T-cell (primary cell): ENCODE measurements at places on chromosomes 7 and 10.

GRCh38 chr10:112583236-112583939, 136.4 kb downstream of the VTI1A start:
- DNase-seq, result no peak
- H3K4me3 ChIP-seq, result no peak overlapping the region
- no peak overlapping the region for H3K27ac ChIP-seq
- no peaks in the 10 kb centered on the region for H3K36me3 ChIP-seq
- H3K27me3 ChIP-seq, result no peaks in the 10 kb centered on the region

DNA sequence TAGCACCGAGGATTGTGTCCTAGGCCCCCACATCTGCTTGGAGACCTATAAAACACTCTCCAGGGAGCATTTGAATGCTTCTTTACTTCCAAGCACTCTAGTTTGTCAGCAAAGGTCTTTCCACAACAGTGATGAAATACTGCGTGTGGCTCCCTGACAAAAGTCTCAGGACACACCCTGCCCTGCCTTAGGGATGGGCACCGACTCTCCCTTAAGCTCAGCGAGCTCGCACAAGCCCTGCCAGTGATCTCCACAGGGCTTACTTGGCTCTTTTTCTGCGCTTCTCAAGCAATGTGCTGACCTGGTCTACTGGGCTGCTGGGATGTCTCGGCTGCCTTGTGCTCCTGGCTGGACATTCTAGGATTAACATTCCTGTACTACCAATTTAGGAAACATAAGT, 84.3 kb upstream of the MPP7 start:
- H3K36me3 ChIP-seq, result no peaks in the 10 kb centered on the region
- H3K4me3 ChIP-seq, result no peak overlapping the region
- peaks cover 5% of the 10 kb centered on the region for H3K4me1 ChIP-seq

- no peaks in the 10 kb centered on the region for H3K27me3 ChIP-seq
- H3K27ac ChIP-seq, result peak overlapping the region; percentile 98
- DNase-seq, result peak; percentile 69
- peak overlapping the region; percentile 42 for H3K4me3 ChIP-seq
- no peaks in the 10 kb centered on the region for H3K36me3 ChIP-seq
These were observed 53.1 kb upstream of the KDM7A start for GRCh38 chr7:140229591-140230515.

GRCh38 chr7:32937344-32938174, 19.7 kb upstream of the FKBP9 start:
- DNase-seq, result no peak
- no peak overlapping the region for H3K27ac ChIP-seq
- H3K27me3 ChIP-seq, result no peaks in the 10 kb centered on the region

GRCh38 chr10:113982296-113982695, 61.4 kb upstream of the ADRB1 start:
- H3K36me3 ChIP-seq, result no peaks in the 10 kb centered on the region
- H3K4me3 ChIP-seq, result no peak overlapping the region
- no peak for DNase-seq
- peaks cover 15% of the 10 kb centered on the region for H3K4me1 ChIP-seq
- H3K27me3 ChIP-seq, result peaks cover 2% of the 10 kb centered on the region

GRCh38 chr7:68088879-68089278, 1092.2 kb downstream of the TYW1 start:
- no peaks in the 10 kb centered on the region for H3K27me3 ChIP-seq
- H3K4me1 ChIP-seq, result no peaks in the 10 kb centered on the region
- no peaks in the 10 kb centered on the region for H3K36me3 ChIP-seq
- H3K4me3 ChIP-seq, result no peak overlapping the region

- H3K4me3 ChIP-seq, result no peak overlapping the region
- DNase-seq, result no peak
- peaks cover 3% of the 10 kb centered on the region for H3K36me3 ChIP-seq
- H3K4me1 ChIP-seq, result peaks cover 23% of the 10 kb centered on the region
- H3K27me3 ChIP-seq, result no peaks in the 10 kb centered on the region
These were observed 39.8 kb downstream of the WBP1L start for GRCh38 chr10:102783568-102783967.

GRCh38 chr7:12949060-12949931, 261.9 kb downstream of the ARL4A start:
- no peaks in the 10 kb centered on the region for H3K36me3 ChIP-seq
- no peaks in the 10 kb centered on the region for H3K4me1 ChIP-seq
- H3K27ac ChIP-seq, result no peak overlapping the region
- DNase-seq, result no peak
- no peak overlapping the region for H3K4me3 ChIP-seq

GRCh38 chr10:98323221-98324164, 55.5 kb upstream of the LOXL4 start:
- no peaks in the 10 kb centered on the region for H3K27me3 ChIP-seq
- no peak overlapping the region for H3K27ac ChIP-seq
- H3K4me3 ChIP-seq, result no peak overlapping the region
- no peaks in the 10 kb centered on the region for H3K4me1 ChIP-seq

DNA sequence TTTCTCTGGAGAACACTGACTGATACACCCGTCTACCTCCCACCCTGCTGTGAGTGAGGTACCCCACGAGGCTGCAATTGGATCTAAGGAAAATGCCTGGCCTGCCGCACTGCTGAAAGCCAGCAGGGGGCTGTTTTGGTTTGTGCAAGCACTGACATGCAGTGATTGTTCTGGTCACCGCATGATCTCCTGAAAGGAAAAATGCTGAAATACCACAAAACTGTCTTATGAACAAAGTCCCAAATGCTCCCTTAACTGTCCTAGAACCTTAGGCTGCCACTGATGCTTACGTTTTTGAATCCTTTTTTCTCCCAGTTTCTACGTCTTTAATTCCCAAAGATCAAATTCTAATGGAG, 132.7 kb downstream of the JCAD start:
- H3K4me3 ChIP-seq, result no peak overlapping the region
- H3K4me1 ChIP-seq, result no peaks in the 10 kb centered on the region
- H3K27ac ChIP-seq, result no peak overlapping the region
- H3K27me3 ChIP-seq, result peaks cover 1% of the 10 kb centered on the region
- no peaks in the 10 kb centered on the region for H3K36me3 ChIP-seq

DNA sequence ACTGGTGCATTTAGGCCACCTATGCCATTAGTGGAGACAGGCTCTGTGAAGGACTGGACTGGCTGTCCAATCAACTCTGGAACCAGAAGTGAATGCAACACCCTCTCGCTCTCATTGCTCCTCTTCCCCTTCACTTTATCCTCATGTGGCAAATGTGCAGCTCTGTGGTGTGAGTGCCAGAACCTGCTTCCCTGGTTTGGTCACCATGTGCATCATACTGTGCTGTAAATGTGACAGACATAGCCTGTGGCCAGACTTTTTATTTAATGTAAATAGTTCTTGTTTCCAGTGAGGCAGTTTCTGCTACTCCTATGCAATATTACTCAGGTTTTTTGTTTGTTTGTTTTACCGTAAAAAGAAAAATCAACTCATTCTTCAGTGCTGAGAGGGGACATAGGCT, 73.0 kb upstream of the PPP1R9A start:
- H3K36me3 ChIP-seq, result no peaks in the 10 kb centered on the region
- H3K4me3 ChIP-seq, result no peak overlapping the region
- H3K4me1 ChIP-seq, result no peaks in the 10 kb centered on the region
- DNase-seq, result no peak

GRCh38 chr7:78018641-78019446, 220.3 kb downstream of the PHTF2 start:
- peak; percentile 2 for DNase-seq
- peak overlapping the region; percentile 42 for H3K4me3 ChIP-seq
- H3K27ac ChIP-seq, result no peak overlapping the region

- H3K4me3 ChIP-seq, result no peak overlapping the region
- no peaks in the 10 kb centered on the region for H3K36me3 ChIP-seq
- no peak overlapping the region for H3K27ac ChIP-seq
These were observed 21.7 kb downstream of the RSU1 start for GRCh38 chr10:16795410-16796073.

DNA sequence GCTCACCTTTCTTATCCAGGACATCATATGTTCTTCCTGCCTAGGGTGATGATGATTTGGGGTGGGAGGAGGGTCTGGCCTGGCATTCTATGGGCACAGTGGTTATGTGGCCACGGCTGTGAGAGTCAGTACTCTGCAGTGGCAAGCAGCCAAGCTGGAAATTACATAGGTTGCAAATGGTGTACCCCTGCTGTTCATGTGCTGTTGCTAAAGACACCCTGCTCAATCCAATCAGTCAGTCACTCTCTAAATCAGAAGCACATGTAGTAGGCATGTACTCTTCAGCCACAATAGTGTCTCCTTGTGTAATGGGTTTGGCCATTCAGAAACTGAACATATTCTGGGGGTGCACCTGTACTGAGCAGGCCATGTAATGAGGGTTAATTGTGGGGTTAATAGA, 449.1 kb upstream of the ANKRD30A start:
- no peak for DNase-seq
- H3K4me3 ChIP-seq, result no peak overlapping the region
- no peaks in the 10 kb centered on the region for H3K36me3 ChIP-seq
- no peaks in the 10 kb centered on the region for H3K27me3 ChIP-seq
- no peaks in the 10 kb centered on the region for H3K4me1 ChIP-seq

GRCh38 chr10:107915215-107915610, 750.7 kb upstream of the SORCS1 start:
- H3K4me1 ChIP-seq, result no peaks in the 10 kb centered on the region
- peaks cover 8% of the 10 kb centered on the region for H3K27me3 ChIP-seq
- no peaks in the 10 kb centered on the region for H3K36me3 ChIP-seq
- DNase-seq, result no peak

GRCh38 chr7:150974468-150975391, 3.4 kb downstream of the KCNH2 start:
- DNase-seq, result peak; percentile 81
- H3K27ac ChIP-seq, result peak overlapping the region; percentile 69
- peak overlapping the region; percentile 52 for H3K4me3 ChIP-seq

- no peak overlapping the region for H3K4me3 ChIP-seq
- H3K36me3 ChIP-seq, result no peaks in the 10 kb centered on the region
- DNase-seq, result no peak
- H3K27me3 ChIP-seq, result peaks cover 9% of the 10 kb centered on the region
- H3K4me1 ChIP-seq, result no peaks in the 10 kb centered on the region
These were observed 97.3 kb downstream of the PDGFA start for GRCh38 chr7:422191-422885.

DNA sequence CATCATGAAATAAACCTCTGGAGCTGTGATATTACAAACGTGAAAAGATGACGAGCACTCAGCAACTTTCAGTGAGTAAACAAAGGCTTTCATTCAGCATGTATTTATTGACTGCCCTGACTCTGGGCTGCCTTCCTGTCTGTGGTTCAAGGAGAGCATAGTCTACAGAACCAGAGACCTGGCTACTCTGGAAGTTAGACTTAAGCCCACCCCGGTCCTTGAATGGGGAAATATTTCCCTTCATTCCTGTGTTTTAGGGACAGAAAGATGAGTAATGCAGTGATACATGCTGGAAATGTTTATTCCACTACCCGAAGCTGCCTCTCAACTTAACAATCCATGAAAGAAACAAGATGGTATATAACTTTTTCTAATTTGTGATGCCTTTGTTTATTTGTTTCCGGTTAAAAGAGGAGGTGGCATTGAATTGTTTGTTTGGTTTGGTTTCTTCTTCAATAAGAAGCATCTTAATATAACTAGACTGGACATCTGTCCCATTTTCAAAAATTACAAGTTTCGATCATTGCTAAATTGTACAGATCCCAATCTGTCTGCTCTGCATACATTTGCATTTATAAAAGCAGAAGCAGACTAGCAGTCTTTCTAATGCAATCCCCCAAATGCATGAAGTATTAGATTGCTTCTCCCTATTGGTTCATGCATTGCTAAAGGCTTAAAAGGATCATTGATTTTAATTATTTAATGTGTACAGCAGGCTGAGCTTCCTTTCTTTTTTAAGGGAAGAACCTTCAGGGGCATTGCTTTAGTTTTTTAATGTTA, 57.7 kb downstream of the TRUB1 start:
- no peak for DNase-seq
- no peaks in the 10 kb centered on the region for H3K27me3 ChIP-seq
- H3K4me3 ChIP-seq, result no peak overlapping the region
- H3K27ac ChIP-seq, result no peak overlapping the region
- H3K4me1 ChIP-seq, result no peaks in the 10 kb centered on the region
